NCI-H187 (cell line): ENCODE measurements at places on chromosomes 3 and 15.
A peak's percentile ranks its signal among the peaks of the same experiment; 100 is the strongest.

DNA sequence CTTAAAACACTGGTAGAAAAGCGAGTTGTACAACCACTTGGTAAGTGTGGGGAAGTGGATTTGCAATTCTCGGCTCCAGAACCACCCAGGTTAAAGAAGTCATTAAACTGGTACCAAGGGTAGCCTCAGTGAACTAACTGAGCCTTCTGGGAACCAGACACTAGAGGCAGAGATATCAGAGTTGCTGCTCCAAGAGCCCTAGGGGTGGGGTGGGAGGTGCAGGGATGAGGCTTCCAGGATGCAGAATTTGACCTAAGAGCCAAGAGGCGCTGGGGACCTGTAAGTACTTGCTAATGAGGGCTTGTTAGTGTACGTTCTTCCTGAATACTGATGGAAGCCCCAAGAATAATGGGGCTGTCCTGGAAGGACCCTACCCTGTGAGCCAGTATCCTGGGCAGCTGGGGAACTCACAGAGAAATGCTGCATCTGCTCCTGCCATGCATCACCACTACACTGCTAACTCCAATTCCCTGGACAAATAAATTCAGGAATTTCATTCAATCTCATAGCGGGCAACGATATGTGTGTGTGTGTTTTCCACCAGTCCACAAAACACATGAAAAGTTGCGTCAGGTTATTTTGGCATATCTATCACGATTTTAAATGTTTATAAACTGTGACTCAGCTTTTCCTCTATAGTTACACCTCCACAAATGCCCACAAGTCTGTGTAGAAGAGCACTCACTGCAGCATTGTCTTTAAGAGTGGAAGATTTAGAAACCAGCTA is 23.8 kb downstream of the STIMATE start:
- no peak for DNase-seq

GRCh38 chr3:180295811-180296210 is 259.1 kb upstream of the PEX5L start:
- DNase-seq, result no peak

- DNase-seq, result no peak
Observed at GRCh38 chr15:98866511-98866910, 141.1 kb downstream of the PGPEP1L start.

DNA sequence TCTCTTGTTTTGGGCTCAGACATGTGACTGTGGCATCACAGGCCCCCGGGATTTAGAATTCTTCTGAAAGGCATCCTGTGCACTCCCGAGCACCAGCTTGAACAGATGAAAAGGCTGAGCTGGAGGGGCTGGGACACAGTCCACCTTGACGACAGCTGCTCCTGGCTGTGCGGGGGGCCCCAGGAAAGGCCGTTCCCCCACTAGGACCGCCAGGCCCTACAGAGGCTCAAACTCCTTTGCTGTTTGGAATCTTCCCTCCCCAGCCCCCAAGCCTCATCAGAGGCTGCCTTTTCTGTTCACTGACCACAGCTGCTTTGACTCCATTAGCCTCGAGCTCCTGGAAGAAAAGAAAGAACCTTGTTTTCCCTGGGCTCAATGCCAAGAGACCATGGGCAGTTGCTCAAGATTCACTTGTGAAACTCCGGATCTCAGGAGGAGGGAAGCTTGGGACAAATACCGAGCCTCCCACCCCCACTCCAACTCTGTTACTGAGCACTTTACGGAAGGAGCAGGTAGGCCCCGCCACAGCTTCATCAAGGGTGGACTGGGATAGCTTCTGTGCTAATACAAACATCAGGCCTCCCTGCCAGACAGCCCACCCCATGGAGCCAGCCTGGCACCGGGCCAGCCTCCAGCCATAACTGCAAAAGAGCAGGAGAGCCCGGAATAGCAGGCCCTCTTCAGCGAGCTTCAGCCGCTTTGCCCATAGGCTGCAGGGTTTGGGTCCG is 15.7 kb downstream of the CIDEC start:
- no peak for DNase-seq

- DNase-seq, result no peak
Observed at GRCh38 chr3:188343894-188344293, 189.9 kb downstream of the LPP start.

DNA sequence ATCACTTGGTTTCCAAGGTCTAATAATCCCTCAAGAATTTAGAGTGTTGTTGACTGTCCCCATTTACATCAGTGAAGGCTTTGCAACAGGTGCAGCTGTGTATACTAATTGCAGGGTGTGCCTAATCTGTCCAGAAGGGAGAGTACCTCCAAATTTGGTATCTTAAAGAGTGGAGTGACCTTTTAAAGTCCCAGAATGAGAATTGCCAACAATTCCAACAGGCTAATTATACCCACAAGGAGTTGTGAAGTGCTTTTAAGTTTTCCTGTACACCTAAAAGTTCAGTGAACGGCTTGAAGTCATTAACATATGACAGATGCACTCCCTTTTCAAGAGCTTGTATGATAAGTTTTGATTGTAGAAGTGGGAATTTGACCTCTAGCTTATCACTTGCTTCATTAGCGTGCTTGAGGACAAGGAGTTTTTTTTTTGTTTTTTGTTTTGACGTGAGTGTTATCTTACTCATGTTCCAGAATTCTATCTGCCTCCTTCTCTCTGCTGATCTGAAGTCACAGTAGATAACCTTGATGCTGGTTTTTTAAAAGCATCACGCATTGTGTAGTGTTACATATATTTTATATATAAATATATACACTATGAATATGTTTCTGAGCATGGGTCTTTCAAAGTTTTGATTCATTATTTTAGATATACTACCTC is 26.3 kb downstream of the CDIN1 start:
- peak; percentile 12 for DNase-seq

DNA sequence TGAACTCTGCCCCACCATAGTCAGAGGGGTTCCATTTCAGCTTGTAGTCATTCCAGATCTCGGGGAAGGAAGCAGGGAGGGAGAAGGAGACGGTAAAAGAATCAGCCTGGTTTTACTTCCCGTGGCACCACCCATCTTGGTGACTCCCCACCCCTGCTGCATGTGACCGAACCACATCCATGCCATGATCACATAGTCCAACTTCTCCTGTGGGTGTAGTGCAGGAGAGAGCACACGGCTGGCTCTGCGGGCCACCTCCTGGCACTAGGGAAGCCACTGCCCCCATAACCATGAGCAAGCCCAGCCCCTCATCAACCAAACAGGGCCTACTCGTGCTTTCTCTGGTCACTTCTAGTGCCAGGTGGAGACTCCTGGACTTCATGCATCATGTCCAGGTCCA is 3.7 kb downstream of the CHRNA3 start:
- no peak for DNase-seq

DNA sequence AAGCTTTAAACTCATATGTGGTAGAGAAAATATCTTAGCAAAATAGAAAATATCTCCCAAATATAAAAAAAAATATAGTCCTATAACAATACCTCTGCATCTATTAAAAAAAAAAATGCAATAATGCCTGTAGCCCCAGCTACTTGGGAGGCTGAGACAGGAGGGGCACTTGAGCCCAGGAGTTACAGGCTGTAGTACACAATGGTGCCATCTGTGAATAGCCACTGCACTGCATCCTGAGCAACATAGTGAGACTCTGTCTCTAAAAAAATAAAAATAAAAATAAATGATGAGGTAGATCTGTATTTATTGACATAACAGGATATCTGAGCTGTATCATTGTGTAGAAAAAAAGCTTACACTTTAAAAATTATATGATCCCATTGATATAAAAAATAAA is 70.4 kb downstream of the PFN2 start:
- DNase-seq, result no peak

DNA sequence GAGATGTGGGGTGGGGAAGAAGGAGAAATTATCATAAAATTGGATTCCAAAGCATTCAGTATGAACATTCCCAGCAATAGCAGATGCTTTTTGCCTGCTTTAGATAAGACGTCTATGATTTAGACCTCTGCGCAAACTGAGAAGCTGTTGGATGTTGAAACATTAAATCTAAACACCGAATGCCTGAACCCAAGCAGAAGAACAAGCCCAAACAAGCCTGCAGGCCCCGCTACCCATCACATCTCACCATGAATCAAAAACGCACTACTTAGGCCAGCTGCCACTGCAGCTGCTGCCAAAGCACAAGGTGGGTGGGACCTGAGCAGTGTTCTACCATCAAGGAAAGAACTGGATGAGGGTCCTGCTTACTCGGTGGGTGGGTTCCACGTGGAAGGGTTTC is 24.4 kb upstream of the THBS1 start:
- DNase-seq, result no peak

DNA sequence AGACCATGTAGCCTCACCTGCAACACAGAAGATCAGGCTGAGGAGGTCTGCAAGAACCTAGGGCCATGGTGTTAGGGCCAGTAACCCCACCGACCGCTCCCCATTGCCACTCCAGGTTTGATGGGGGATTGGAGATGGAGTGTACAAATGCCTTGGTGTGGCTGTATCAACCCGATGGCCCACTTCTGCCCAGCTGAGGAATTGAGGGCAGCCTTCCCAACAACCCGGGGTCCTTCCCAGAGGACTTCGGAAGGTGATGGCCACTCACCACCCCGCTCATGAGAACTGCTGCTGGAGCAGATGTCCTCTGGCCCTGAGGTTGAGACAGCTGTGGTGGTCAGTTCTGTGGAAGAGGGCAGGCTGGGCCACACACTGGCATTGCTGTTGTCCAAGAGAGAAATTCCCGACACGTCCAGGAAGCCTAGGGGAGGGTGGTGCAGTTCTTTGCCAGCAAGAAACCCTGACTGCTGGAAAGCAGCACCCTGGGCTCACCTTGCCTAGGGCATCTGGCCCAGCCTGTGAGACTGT is 8.9 kb downstream of the GORASP1 start:
- no peak for DNase-seq

DNA sequence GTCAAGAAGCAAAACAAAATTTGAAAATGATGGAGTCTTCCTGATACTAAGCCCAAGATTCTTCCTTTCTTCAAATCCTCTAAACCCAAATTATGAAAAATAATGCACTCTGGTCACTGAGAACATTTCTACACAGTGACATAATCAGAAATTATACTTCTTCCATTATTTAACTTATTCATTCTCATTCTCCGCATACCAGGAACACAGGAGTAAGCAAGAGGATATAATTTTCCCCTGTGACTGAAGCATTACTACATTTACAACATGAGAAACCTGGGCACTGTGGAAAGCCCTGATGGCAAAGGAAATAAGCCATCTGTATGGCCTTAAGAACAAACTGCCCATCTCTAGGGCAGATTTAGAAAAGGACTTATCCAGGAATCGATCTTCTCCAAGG is 47.0 kb downstream of the EXD1 start:
- no peak for DNase-seq

DNA sequence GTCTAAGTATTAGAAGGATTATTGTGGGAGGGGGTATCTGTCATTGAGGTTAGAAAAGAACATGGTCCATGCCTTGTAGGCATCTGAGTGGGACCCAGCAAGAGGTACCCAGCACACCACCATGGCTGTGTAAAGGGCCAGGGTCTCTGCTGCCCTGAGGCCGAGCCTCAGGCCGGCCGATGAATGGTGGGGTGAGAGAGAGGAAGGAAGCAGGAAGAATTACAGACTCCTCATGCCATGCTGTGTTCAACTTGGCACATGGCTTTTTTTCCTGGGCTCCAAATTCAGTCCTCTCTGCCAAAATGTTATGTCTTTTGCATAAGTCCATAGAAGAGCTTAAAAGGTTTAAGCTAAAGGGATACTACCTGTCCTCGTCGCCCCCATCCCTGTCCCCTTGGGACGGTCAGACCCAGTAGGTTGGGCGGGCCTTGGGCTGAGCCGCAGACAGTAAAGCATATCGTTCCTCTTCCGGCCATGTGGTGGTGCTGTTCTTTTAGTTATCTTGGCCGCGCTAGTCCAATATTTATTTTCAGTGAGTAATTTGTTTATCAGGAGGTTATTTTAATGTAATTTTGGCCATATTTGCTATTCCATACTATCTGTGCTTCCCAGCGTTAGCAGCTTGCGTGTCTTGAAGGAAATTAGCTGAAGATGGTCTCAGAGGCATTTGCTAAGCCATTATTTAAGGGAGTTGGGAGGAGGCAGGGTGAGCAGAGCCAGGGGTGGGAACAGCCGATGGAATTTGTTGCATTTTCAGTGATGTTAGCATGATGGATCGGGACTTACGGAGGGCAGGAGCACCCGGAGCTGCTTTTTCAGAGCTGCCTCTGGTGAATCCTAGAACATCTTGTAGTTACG is 152.4 kb downstream of the AGBL1 start:
- no peak for DNase-seq

- no peak for DNase-seq
Observed at GRCh38 chr15:51314391-51315337, 23.7 kb downstream of the CYP19A1 start.
